SHP77 treated with DMSO at 0.1 percent for 48 hours (cell line): ENCODE measurements at places on chromosomes 1 and 21.

DNA sequence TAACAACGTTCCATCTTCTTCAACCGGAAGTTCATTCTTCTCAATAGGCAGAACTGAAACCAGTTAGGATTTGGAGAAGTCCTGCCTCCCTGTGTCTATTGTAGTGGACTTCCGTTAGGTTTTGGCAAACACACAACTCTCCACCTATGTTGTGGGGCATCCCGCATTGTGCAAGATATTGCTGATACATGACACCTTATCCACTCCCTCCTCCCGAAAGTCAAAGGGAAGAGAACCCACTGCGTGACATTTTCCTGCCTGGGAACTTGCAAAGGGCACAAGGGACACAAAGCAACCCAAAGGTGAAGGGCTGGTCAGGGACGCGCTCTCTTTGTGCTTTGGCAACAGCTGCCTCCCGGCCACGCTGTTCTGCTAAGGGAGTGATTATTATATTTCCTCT, 164.8 kb downstream of the TPR start:
- no peak for DNase-seq

DNA sequence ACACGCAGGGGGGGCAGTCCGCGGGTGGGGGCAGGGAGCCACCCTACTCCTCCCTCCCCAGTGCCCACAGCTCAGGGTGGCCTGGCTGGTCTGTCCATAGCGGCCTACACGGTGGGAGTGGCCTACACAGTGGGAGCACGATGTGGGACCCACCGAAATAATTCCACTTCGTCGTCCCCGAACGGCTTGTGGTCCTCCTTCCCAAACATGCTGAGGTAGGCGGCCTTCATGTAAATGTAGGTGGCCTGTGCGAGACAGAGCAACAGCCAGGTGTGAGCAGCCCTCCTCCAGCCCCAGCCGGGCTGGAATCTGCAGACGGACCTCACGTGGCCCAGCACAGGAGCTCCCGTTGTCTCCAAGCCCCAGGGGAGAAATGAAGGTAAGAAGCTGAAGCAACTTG, 34.4 kb downstream of the TTC39A start:
- DNase-seq = no peak

- no peak for DNase-seq
Measured at GRCh38 chr1:204426971-204427701, 15.5 kb upstream of the PPP1R15B start.

GRCh38 chr1:152050886-152051675, 14.3 kb upstream of the S100A11 start:
- no peak for DNase-seq

DNA sequence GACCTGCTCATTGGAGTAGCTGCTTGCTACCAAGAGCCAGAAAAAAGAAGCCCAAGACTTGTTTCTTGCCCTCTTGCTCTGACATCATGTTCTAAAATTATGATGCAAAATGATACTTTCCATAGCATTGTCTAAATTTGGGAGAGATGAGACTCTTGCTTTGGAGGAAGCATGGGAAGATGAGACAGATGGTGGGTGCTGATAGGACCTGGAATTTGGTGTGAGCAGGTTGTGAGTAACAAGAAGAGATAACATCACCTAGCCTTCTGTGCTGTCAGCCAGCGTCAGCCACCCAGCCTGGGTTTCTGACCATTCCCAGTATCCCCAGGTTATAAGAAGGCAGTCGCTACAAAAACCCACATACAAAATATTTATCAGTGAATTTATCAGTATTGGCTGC, 67.1 kb upstream of the GCLM start:
- DNase-seq = no peak
